ENCODE measurements at places on chromosomes 13 and 19.
A peak's percentile ranks its signal among the peaks of the same experiment; 100 is the strongest.

- no peak for DNase-seq
Measured at GRCh38 chr19:17679526-17680229, 8.5 kb downstream of the UNC13A start.

DNA sequence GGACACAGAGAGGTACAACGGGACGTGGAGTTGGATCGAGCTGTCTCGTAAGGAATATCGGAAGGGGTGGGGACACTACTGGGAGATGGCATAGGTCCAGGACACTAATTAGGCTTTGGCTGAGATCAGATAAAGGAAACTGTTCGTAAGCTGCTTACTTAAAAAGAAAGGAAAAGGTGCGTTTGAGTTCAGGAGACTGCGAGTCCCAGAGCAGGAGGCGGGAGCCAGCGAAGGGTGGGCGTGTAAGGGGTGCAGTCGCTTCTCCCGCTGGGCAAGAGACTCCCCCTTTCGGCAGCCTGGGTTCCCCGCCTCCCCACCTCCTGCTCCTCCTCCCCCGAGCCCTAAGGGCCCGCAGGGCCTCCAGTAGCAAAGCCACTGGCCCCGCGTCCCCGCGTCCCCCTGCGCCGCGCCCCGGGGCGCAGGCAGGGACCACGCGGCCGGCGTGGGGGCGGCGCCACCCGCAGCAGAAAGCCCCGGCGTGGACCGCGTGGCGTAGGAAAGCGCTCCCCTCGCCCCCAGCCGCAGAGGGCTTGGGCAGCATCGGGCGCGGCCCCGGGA lies 547 bp downstream of the ABCC4 start:
- no peak for DNase-seq

DNA sequence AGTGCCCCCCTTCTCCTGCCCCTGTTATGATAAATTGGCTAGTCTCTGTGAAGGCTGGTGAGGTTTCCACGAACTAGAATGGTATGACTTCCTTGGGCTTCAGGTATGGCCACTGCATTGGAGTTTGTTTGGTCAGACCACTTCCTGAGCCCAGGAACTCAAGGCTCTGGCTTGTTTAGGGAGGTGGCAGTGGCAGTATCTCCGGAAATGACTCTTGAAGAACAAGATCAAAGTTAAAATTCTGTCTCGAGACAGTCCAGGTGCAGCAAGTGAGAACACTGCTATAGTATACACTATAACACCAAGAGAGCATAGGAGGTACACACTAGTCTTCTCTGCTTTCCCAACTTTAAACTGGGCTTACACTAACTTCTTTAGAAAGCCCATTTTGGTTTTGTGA lies 309.1 kb downstream of the KLF12 start:
- DNase-seq, result no peak

- no peak for DNase-seq
Measured at GRCh38 chr13:97329331-97329730, 104.6 kb upstream of the RAP2A start.

DNA sequence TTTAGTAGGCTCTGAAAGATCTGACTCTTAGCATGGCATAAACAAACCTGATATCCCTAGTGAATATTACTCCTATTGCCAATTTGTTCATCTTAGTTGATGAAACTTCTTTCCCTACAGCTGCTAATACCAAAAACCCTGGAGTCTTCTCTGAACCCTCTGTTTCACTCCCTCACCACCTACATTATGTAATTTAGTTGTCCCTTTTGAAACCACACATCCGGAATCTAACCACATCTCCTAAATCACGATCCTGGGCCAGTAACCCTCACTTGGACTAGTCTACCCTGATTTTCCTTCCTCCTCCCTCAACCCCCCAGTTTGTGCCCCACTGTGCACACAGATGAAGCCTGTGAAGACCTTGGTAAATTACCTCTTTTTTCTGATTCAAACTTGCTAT lies 1.2 kb downstream of the ZNF256 start:
- DNase-seq, result no peak

GRCh38 chr19:13056052-13056660 lies 46.5 kb downstream of the LYL1 start:
- no peak for DNase-seq

- no peak for DNase-seq
Measured at GRCh38 chr19:4124638-4125037, 716 bp upstream of the MAP2K2 start.

DNA sequence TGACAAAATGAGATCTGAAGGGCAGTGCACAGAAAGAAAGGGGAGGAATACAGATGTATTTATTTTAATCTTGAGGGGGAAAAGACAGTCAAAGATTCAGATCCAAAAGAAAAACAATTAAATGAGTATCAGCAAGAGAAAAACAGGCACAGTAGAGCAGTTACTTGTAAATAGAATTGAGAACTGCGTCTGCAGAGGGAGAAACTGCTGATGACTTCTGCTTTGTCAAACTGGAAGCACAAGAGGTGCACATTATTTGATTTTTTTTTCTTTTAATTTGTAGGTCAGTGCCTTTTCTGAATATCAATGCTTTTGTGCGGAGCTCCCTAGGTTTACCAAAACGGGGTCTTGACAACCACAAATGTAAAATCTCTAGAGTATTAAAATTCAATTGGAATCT lies 37.3 kb downstream of the EFNB2 start:
- no peak for DNase-seq

DNA sequence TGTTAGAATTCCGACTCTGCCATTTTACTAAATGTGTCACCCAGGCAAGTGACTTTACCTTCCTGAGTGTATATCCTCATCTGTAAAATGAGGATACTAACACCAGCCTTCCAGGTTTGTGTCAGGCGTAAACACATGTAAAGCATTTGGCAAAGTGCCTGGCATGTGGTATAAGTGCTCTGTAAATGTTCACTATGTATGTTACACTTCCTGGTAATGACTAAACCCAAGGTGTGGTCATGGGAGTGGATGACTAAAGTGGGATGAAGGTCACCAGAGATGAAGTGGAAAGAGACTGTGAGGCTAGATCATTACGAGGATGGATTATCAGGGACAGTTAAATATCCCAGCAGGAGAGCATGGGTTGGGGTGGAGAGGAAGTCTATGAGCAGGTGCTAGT lies 25.6 kb downstream of the DEDD2 start:
- DNase-seq, result no peak

DNA sequence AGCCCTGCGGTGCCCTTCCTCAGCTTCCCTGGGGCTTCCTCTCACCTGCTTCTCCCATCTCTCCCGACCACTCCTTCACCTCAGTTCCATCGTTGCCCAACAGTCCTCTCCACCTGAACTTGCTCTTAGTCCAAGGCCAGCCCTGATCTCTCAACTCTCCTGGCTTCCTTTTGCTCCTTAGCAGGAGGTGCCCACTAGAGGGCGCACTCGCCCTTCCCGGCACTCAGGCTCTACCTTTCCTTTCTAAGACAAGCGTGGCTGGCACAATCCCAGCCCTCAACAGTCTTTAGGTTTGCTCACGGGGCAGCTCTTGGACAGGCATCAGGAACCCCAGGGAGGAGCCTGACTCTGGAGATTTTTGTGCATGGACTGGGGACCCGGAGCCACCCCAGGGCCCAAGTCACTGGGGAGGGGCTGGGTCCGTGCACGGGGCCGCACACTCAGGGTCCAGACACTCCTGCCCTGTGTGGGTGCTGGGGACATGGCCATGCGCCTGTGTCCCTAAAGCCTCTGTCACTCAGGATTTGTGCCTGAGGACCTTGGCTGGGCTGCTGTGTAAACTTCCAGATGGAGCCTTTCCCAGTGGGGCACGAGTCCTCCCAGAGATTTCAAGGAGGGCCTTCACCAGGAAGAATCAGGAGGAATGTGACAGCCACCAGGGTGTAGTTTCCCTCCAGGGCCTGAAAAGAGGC lies 12.1 kb upstream of the CEACAM8 start:
- DNase-seq, result no peak

DNA sequence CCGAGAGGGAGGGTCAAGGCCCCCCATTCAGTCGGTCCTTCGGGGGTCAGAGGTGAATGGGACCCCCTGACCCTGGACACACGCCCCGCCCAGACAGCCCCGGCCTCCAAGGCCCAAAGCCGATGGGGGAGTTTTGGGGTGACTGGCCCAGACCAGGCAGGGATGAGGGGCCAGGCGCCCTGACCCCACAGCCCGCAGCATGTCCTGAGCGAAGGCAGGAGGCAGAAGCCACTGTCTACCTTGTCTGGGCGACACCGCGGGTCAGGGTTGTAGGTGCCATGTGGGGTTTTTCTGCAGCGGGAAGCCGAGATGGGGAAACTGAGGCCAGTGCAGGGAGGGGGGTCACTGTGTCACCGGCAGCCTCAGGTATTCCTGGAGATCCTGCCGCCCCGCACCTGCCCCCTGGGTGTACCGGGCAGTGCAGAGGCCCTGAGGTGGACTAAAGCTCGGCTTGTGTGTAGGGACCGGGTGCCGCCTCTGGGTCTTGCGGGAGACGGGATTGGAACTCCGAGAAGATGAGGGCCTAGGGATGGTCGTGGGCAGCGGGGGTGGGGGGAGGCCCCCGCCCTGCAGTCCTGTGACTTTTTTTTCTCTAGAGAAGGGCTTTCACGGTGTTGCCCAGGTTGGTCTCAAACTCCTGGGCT lies 8.5 kb downstream of the ARID3A start:
- DNase-seq, result no peak

DNA sequence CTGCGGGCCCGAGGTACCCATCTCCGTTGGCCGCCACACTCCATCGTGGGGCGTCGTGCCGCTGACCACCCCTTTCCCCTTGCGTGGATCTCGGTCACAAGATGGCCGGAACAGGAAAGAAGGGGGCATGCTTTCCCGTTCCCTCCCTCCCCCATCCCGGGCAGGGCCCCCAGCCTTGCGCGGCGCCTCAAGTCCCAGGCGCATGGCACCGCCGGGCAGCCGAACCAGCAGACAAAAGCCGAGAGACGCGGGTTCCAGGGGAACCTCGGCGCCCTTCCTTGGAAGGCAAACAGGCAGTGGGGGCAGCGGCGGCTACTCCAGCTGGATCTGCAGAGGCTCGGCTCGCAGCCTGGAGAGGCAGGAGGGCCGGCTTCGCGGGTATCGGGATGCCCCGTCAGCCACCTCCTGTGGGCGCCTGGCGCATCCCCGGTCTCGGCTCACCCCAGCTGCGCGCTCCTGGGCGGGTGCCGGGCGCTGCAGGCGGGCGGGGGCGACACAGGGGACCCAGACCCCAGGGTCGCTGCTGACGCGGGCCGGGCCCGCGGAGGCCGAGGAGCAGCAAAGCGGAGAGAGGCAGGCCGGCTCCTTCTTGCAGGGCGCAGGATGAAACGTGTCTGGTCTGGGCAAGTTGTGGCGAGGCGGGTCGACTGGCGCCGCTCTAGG lies 439 bp downstream of the DZIP1 start:
- no peak for DNase-seq

DNA sequence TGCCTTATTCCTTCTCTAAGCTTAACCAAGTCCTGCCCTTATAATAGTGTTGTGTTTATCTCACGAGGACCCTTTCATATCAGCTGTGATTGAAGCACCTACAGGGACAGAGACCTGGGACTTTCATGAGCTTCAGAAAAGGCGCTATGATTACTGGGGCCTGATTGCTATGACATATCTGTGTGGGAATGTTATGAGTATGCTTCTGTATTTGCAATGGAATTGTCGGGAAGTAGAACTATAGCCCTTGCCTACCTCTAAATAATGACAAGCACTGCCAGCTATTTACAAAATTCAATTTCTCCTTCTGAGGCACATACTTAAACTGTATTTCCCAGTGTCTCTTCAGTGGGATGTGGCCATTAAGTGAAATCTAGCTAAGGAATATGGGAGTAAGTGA lies 191.5 kb downstream of the LHFPL6 start:
- no peak for DNase-seq

GRCh38 chr13:108915095-108915633 lies 285.8 kb downstream of the MYO16 start:
- no peak for DNase-seq

- DNase-seq, result no peak
Measured at GRCh38 chr19:5091018-5091683, 122.2 kb downstream of the KDM4B start.

- DNase-seq, result no peak
Measured at GRCh38 chr13:112648101-112648500, 41.7 kb upstream of the ATP11A start.

DNA sequence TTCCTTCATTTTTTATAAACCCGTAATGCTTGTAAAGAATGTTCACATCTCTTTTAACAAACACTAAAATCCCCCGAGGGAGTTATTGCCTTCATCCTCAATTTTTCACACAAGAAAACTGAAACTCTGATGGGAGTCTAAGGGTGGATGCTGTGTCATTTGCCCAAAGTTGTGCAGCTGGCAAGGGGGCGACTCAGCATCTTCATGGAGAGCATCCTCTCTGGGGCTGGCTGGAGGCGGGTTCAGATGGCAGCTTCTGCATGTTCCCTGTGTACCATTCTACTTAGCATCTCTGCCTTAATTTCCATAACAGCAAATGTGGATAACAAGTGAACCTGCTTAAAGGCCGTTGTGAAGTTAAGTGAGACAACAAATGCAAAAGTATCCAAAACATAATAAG lies 256.4 kb downstream of the IRS2 start:
- no peak for DNase-seq

DNA sequence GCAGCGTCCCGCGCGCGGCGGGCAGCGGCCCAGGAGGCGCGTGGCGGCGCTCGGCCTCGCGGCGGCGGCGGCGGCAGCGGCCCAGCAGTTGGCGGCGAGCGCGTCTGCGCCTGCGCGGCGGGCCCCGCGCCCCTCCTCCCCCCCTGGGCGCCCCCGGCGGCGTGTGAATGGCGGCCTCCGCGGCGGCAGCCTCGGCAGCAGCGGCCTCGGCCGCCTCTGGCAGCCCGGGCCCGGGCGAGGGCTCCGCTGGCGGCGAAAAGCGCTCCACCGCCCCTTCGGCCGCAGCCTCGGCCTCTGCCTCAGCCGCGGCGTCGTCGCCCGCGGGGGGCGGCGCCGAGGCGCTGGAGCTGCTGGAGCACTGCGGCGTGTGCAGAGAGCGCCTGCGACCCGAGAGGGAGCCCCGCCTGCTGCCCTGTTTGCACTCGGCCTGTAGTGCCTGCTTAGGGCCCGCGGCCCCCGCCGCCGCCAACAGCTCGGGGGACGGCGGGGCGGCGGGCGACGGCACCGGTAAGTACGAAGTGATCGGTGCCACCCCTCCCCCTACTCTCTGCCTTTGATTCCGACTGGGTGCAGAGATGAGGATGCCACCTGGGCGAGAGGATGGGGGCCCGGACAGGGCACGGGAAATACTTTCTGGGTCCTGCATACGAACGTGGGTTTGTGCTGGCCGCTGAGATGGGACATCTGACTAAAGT lies 874 bp downstream of the TRIM28 start:
- no peak for DNase-seq

DNA sequence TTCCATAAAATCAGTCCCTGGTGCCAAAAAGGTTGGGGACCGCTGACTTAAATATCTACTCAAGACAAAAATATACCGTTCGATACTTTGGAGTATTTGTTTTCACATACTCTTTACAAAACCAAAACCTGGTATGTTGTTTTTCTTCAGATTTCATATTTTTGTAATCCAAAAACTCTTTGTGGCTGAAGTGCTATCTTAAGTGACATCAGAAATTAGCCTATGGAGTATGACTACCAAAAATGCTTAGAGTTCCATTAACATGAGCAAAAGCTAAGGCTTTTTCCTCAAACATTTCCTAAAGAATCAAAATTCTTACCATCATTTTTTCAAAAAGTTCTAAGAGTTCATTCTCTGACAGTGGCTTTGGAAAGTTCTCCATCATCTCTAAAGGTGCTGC lies 52.0 kb downstream of the DIAPH3 start:
- peak; percentile 16 for DNase-seq
